Right lobe of liver (tissue), 6 donors: ENCODE measurements at places on chromosomes 7 and 10. TPM values are rescaled to one million over a fixed set of nuclear protein-coding genes. Genes with fewer than 3 reads are reported as not detected.

- DNase-seq, result peak; percentile 71
Measured at GRCh38 chr7:23570592-23571200, 26.5 kb upstream of the CCDC126 start.

DNA sequence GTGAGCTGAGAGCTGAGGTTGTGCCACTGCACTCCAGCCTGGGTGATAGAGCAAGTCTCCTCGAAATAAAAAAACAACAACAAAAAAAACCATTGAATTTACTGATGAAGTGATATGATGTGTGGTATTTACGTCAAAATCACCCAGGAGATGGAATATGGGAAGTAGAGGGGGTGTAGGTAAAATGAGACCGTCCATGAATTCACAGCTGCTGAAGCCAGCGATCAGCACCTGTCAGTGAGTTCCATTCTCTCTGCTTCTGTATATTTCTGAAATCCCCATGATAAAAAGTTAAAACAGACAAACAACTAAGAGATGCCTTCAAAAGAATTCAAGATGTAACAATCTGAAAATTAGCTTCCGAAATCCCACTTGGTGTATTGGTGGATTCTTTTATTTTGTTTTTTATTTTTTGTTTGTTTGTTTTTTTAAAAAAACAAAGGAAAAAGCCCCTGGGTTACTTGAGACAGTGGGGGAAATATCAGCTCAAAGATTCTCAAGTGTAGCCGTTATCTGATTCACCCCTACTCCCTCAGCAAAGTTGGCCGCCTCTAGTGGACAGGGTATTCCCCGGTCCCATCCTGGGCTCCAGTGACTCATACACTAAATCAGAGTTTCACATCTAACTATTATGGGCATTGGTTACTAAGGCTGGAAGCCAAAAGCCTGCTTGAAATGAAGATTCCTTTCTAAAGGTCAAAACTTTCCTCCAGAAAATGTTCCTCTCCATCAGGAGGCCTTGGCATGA, 76.4 kb downstream of the MAP3K8 start:
- no peak for DNase-seq

DNA sequence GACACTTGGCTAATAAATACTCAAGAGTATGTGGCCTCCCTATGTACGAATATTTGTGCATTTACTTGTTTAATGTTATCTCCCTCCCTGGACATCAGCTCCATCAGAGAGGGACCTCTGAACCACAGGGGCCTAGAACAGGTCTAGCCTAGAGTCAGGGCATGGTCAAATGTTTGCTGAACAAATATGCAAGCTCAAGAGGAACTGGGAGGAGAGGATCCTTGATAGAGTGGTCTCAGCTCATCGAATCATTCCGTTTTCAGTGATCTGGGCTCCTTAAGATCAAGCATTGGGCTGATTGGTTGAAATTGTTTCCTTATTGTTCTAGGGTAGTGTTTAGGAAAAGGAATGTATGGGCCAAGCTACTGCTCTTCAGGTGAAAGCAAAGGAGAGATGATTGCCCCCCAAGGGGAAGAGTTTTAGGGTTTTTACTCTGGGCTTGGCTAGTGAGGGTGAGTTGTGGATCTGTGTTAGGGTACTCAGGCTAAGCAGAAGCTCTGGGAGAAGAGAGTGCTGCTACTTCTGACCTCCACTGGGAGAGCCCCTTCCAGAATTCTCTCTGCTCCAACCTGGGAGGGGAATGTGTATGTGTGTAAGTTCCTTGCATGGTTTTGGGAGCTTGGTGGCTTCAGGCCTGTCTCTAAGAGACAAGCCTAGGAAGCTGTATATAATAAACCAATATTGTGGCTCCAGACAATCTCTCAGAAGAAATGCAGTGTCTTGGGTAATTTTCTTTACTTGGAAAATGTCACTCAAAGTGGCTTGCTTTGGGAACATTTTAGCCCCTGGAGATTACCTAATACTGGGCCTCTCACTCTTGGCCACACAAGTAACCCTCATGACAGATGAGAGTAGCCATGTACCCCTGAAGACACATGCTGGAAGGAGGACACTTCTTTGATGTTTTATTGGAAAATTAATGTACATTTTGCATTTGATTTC, 110.0 kb downstream of the EMX2 start:
- no peak for DNase-seq

DNA sequence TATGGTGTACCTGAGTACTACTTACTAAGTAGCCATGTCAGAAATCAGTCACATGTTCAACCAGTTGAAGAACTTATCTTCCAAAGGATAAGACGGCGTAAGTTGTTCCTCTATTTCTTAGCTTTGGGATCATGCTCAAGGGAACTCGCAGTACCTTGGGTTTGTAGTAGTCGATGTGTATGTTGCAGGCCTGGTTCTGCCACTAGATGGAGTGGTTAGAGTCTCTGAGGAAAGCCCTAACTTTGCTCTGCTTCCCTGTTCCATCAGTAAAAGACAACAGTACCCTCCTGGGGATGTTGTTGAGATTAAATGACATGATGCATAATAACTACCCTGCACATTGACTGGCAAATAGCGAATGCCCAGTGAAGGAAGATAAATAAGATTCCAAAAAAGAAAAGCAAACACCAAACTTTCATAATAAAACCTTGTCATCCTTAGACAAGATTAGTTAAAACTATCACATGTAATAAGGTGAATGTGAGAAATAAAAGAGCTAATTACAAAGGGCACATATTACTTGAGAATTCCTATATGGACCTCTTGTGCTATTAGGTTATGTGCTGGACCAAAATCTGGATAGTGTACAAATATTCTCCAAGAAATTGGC, 165.9 kb downstream of the ABCA13 start:
- DNase-seq, result no peak

DNA sequence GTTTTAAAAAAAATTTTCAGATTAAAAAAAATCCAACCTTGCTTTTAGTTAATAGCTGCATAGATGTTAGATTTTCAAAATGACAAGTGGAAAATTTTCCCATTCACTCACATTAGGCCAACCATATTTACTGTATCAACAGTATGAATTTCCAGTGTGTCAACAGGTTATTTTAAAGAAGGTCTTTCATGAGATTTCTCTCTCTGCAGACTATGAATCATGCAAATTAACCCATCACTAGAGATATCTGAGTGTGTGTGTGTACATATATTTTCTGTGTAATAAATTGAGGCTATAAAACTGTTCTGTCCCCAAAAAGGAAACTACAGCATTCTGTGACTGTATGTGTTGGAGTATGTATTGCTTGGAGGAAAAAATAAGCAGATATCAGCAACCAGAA, 305.6 kb downstream of the ARL4A start:
- DNase-seq, result no peak

DNA sequence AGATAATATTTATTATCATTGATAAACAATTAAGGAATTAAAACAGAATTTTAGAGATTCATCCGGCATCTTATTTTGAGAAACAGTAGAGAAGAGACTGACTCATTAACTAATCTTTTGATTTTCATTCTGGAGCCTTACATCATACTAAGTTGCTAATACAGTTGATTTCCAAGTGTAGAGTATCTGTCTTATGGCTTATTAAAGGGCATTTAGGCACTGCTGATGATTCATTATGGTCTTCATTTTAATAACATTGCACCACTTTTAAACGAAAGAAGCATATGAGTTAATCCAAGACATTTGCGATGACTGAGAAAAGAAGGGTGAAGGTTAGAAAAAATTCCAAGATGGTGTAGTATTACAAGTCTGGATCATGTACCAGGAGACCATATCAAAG, 186.0 kb upstream of the CACNA2D1 start:
- no peak for DNase-seq

DNA sequence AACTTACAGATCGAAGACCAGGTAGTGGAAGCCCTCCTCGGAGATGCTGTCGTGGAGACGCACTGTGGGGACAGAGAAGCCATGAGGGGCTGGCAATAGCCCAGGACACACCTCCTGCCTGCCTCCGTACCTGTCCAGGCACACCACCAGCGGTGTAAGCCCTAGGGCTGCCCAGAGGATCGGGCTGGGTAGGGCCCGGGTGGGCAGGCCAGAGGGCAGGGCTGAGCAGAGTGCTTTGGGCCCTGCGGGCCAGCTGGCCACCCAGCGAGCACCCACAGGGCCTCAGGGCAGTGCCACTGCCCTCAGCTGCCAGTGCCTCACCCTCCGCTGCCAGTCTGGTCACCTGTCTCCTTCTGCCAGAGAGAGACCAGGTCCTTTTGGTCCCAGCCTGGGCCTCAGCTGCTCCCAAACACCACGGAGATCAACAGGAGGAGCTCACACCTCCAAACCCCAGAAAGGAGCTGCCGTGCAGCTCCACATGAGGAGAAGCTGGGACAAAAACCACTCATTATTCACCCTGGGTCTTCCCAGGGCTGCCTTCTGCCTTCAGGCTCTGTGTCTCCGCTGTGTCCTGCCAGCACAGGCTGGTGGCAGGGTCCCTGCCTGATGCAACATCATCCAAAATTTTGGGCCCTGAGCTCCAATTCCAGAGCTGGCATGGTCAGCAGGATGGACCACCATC, 58.2 kb downstream of the YKT6 start:
- DNase-seq, result no peak

- no peak for DNase-seq
Measured at GRCh38 chr7:107007007-107007891, 37.3 kb upstream of the PRKAR2B start.

GRCh38 chr10:44465401-44466115, 80.7 kb upstream of the CXCL12 start:
- no peak for DNase-seq

DNA sequence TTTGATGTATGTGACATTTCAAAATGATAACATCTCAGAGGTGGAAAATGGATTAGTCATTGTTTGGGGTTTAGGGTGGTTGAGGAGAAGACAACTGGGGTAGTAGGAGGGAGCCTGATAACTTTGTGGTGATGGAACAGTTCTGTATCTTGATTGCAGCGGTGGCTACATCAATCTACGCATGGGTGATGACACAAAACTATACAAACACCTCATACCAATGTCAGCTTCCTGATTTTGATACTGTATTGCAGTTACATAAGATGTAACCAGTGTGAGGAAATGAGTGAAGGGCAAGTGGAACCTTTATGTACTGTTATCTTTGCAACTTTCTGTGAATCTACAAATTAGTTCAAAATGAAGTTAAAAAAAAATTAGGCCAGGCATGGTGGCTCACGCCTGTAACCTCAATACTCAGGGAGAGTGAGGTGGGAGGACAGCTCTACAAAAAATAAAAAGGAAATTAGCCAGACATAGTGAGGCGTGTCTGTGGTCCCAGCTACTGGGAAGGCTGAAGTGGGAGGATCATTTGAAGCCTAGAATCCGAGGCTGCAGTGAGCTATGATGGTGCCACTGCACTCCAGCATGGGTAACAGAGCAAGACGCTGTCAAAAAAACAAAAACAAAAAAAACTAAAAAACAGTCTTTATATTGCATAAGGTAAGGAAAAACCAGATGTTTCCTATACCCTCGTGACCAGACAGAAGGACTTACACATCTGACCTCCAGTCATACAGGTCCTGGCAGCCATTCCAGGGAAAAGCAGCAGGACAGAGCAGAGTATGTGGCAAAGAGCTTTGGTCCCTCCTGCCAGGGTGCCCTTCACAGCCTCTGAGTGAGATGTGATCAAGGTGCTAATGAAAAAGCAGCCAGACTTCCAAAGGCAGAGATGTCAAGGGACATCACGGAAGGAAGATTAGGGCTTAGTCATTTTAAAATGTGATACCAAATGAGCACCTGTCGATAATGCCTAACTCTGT, 50.8 kb downstream of the CYTH3 start:
- no peak for DNase-seq

DNA sequence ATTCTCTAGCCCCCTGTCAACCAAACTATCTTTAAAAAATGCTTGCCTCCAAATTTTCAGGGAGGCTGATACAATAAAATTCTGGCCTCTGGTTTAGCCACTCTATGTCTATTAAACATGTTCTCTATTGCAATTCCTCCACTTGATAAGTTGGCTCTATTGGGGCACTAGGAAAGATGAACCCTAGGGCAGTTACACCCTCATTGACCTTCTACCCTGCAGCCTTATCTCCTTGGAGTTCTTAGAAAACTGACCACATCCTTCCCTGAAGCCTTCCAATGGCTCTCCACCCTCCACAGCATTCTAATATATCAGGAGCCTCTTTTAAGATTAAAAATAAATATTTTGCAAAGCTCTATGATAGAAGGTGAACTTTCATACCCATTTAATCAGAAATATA, 30.6 kb downstream of the SVOPL start:
- no peak for DNase-seq

DNA sequence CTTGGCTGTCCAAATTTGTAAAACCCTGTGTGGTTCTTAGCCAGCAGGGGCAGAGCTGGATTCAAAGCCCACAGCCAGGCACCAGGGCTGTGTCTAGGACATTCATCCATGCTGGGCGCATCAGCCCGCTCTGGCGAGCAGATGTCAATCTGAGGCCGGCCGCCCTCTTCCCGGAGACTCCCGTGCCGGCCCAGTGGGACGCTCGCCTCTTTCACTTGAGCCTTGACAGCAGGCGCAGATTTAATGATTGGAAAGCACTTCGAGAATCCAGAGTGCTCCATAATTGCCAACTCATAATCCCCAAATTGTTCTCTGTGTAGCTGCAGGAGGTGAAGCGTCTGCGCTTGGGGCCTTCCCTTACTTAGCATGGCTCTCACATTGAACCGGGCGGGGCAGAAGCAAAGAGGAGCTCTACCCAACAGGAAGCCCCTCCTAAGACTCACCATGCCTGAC, 36.7 kb downstream of the SLIT1 start:
- no peak for DNase-seq

GRCh38 chr7:66739953-66740301, 606 bp upstream of the RABGEF1 start:
- peak; percentile 26 for DNase-seq

C10orf62 gene
- 2.9 TPM for total RNA-seq

IGFBP3 gene
- total RNA-seq, result 85.9 TPM

NPC1L1 gene
- total RNA-seq, result 23.1 TPM

ZNF425 gene
- 0.33 TPM for total RNA-seq

HMX2 gene
- total RNA-seq, result not detected

CDNF gene
- 4.5 TPM for total RNA-seq

CLDN4 gene
- total RNA-seq, result 1.7 TPM
